ENCODE measurements at places on chromosomes 3 and 15.

GRCh38 chr15:39774688-39775267 lies 7.9 kb downstream of the FSIP1 start:
- DNase-seq = no peak

GRCh38 chr3:138781012-138781470 lies 53.7 kb downstream of the PIK3CB start:
- no peak for DNase-seq

DNA sequence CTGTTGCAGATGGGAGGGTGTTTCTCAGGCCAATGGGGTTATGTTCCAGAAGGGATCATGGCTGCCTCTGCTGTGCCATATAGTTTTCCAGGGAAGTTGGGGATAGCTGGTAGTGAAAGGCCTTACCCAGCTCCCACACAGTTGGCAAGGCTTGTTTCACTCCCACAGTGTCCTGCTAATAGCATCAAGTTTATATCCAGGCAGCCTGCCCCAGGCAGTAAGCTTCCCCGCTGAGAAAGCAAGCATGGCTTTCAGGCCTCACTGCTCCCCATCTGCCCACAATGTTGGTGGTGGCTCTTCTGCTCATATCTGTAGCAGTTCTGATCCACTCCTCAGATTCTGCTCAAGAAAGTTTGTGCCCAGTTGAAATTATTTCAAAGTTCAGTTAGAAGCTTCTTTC lies 50.9 kb upstream of the DCBLD2 start:
- no peak for DNase-seq

DNA sequence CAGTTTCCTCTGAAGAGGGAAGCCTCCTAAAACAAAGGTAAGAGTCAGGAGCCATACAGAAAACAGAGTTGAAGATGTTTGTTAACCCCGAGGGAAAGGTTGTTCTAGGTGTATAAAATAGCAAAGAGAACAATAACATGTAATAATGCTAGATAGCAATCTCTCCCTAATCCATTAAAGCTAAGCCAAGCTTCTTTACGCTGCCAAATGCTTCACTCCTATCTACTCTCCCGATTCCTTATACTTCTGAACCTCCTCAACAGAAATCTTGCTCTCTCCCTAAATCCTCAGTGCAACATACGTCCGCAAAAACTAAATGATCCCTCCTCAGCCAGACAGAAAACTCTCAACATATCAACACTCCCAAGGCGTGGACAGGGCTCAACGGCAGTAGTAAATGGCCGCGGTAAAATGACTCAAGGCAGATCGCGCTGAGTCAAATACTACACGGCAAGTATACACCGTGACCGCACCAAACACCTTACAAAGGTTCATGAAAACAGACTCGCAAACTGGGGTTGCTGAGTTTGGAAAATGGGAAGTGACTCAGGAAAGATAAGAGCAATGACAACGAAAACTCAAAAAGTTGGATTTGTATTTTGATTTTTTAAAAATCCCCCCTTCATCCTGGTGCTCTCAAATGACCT lies 682 bp downstream of the CLDND1 start:
- peak; percentile 41 for DNase-seq

DNA sequence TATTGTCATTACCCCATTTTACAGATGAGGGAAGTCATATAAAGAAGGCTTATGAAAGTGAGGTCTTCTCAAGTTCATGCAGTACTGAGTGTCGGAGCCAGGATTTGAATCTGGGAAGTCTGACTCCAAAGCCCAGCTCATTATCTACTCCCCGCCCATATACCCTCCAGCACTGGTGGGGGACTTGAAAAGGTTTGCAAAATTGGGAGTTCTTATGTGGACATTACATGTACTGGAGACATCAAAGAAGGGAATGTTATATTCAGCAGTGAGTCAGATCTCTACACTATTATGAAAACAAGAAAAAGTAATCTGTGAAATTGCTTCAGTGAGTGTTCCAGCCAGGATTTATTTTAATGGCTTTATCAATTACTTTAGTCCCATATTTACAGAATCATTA lies 185.2 kb upstream of the CADPS start:
- no peak for DNase-seq
